T-cell (primary cell): ENCODE measurements at places on chromosomes 5 and 9.
A peak's percentile ranks its signal among the peaks of the same experiment; 100 is the strongest.

DNA sequence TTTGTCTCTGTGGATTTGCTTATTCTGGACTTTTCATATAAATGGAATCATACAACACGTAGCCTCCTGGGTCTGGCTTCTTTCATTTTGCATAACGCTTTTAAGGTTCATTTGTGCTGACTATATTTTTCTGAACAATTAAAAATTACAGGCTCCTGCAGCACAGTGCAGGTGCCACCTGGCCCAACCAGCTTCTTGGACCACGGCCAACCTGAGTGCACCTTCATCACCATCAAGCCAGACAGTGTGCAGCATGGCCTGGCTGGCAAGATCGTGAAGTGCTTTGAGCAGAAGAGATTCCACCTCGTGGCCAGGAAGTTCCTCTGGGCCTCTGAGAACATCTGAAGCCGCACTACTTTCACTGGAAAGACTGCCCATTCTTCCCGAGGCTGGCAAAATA lies 53.5 kb upstream of the COL15A1 start:
- no peak overlapping the region for H3K4me3 ChIP-seq
- DNase-seq: no peak
- H3K4me1 ChIP-seq: no peaks in the 10 kb centered on the region
- H3K36me3 ChIP-seq: no peaks in the 10 kb centered on the region
- no peak overlapping the region for H3K27ac ChIP-seq
- peaks cover 13% of the 10 kb centered on the region for H3K27me3 ChIP-seq

- DNase-seq: no peak
- H3K4me1 ChIP-seq: peaks cover 34% of the 10 kb centered on the region
- H3K36me3 ChIP-seq: no peaks in the 10 kb centered on the region
- peaks cover 49% of the 10 kb centered on the region for H3K27me3 ChIP-seq
- no peak overlapping the region for H3K27ac ChIP-seq
- no peak overlapping the region for H3K4me3 ChIP-seq
These were observed 2.2 kb upstream of the FOXD1 start for GRCh38 chr5:73450672-73451223.

DNA sequence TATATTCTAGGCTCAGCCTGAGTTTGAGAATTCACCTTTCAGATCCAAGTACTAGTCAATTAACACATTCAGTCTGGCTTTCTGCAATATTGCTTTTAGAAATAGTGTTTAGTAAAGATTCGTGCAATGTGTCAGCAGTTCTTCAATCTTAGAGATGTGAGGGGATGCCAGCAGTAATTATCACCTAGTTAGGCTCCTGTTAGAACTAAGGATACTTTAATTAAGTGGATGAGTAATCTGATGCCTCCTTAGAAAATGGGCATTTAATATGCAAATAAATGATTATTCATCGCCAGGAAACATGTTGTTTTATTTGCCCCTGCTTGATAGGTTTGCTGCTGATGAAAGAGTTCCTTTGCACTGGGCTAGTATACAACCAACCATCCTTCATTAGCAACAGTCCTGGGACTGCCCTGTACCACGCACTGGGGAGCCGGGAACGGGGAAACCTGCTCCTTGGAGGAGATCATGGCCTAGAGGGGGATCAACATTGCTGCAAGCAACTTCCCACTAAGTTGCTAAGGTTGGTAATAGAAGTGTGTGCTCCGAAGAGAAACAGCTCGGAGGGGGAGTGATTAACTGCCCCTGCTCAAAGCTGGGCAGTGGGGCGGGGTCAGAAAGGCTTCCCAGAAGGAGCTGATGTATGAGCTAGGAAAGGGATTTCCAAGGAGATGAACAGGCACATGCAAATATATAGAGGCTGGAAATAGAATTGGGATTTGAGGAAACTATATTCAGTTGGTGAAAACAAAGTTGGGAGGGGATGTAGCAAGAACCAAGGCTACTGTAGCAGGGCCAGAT lies 231.8 kb downstream of the DRD1 start:
- H3K27me3 ChIP-seq: no peaks in the 10 kb centered on the region
- H3K4me3 ChIP-seq: no peak overlapping the region
- no peak for DNase-seq

DNA sequence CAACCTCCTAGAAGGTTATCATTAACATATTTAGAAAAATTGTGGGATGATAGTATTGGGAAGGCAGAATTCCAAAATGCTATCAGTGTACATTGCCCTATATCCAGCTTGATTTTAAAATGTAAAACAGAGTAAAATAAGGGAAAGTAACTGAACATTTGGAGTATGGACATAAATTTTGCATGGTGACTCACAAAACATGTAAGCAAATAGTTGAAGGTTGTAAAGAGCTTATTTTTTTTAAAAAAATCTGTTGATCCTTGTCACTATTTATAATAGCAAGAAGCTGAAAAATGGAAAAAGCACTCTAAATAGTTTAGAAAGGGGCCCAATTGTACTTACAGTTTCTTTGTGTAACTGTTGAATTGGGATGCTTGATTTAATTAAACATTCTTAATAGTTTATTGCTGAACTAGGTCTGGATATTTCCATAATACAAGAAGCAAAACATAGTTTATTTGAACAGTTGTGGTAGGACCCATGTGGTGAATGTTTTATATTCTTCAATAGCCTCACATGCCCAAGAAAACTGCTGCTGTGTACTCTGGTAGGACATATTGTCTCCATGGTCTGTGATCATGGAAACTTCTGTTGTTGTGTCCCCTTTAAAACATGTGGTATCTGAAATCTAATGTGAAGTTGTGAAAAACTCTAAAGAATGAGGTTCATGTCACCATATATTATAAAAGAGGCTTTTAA lies 82.4 kb downstream of the NNT start:
- no peaks in the 10 kb centered on the region for H3K4me1 ChIP-seq
- H3K36me3 ChIP-seq: peaks cover 3% of the 10 kb centered on the region
- DNase-seq: no peak
- H3K27ac ChIP-seq: no peak overlapping the region
- no peaks in the 10 kb centered on the region for H3K27me3 ChIP-seq
- H3K4me3 ChIP-seq: no peak overlapping the region

GRCh38 chr5:19728571-19728970 lies 259.4 kb downstream of the CDH18 start:
- no peak for DNase-seq
- H3K4me1 ChIP-seq: no peaks in the 10 kb centered on the region
- no peaks in the 10 kb centered on the region for H3K36me3 ChIP-seq
- H3K4me3 ChIP-seq: no peak overlapping the region
- no peaks in the 10 kb centered on the region for H3K27me3 ChIP-seq
- H3K27ac ChIP-seq: no peak overlapping the region

DNA sequence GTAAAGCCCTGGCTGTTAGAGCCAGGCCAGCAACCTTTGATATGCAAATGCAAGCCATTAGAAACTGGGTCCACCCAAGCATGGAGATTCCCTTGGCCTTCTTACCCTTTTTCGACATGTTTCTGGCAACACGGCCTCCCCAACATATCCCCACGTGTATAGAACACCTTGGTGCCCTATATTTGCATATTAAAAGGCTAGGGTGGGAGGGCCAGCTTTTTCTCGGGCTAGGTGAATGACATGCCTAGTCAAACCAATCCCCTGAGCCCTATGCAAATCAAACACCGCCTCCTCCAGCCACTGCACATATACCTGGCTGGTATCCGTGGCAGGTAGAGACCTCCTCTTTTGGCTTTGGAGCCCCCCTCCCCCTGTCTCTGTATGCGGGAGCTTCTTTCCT lies 55.6 kb upstream of the ZFR start:
- no peak overlapping the region for H3K27ac ChIP-seq
- no peak overlapping the region for H3K4me3 ChIP-seq
- no peaks in the 10 kb centered on the region for H3K27me3 ChIP-seq
- no peaks in the 10 kb centered on the region for H3K36me3 ChIP-seq
- DNase-seq: no peak

DNA sequence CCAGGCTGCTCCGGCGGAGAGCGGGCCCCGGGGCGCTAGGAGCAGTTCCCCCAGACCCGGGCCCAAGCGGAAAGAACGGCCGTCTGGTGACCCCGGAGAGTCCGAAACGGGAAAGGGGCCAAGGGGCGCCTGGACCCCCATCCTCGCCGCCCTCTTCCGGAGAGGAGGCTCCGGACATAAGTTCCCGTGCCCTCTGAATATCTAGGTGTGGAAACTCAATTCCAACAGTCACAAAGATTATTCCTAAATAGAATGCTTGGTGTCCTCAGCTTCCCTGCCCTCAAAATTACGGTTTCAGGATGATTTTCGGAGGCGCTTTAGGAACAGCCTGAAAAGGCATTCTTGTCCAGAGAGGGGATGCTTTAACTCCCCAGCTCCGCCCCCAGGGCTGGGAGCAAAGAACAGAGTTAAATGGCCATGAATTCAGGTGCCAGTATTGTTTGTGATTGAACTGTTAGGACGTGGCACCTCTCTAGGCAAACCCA lies 681 bp upstream of the LHFPL2 start:
- H3K4me1 ChIP-seq: peaks cover 7% of the 10 kb centered on the region
- H3K27ac ChIP-seq: no peak overlapping the region
- DNase-seq: no peak
- H3K4me3 ChIP-seq: peak overlapping the region; percentile 44
- no peaks in the 10 kb centered on the region for H3K36me3 ChIP-seq

- no peaks in the 10 kb centered on the region for H3K36me3 ChIP-seq
- no peak for DNase-seq
- H3K4me3 ChIP-seq: no peak overlapping the region
- no peaks in the 10 kb centered on the region for H3K4me1 ChIP-seq
- no peak overlapping the region for H3K27ac ChIP-seq
These were observed 55.2 kb downstream of the RIC1 start for GRCh38 chr9:5684101-5684500.

GRCh38 chr9:33082538-33083326 lies 6.3 kb upstream of the SMU1 start:
- H3K36me3 ChIP-seq: no peaks in the 10 kb centered on the region
- H3K27ac ChIP-seq: no peak overlapping the region
- H3K4me3 ChIP-seq: no peak overlapping the region
- DNase-seq: no peak
- H3K27me3 ChIP-seq: no peaks in the 10 kb centered on the region
- H3K4me1 ChIP-seq: peaks cover 27% of the 10 kb centered on the region

DNA sequence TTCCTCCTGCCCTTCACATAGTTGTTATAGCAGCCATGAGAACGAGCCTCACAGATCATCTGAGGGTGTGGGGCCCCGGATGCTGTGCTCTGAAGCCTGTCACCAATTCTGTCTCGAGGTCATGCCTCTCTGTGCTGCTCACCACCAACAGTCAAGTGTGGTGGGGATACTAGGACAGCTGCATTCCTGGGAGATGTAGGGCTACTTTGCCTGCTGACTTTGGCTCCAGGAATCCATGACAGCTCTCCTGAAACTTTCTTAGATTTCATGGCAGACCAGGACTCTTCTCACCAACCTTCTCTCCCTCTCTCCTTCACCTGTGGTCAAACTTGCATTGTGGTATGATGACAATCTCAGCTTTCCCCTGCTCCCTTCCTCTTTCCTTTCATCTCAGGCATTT lies 395.9 kb downstream of the PSAT1 start:
- H3K4me3 ChIP-seq: no peak overlapping the region
- no peak overlapping the region for H3K27ac ChIP-seq
- H3K27me3 ChIP-seq: no peaks in the 10 kb centered on the region
- DNase-seq: no peak
- H3K36me3 ChIP-seq: no peaks in the 10 kb centered on the region

- no peak for DNase-seq
- no peak overlapping the region for H3K27ac ChIP-seq
- H3K27me3 ChIP-seq: no peaks in the 10 kb centered on the region
These were observed 43.0 kb downstream of the FXN start for GRCh38 chr9:69078581-69078980.
